ENCODE measurements at places on chromosomes 3 and 15.

GRCh38 chr15:40295877-40296560 lies 11.7 kb downstream of the PLCB2 start:
- DNase-seq, result no peak

- no peak for DNase-seq
Measured at GRCh38 chr3:89335693-89336092, 228.3 kb downstream of the EPHA3 start.

DNA sequence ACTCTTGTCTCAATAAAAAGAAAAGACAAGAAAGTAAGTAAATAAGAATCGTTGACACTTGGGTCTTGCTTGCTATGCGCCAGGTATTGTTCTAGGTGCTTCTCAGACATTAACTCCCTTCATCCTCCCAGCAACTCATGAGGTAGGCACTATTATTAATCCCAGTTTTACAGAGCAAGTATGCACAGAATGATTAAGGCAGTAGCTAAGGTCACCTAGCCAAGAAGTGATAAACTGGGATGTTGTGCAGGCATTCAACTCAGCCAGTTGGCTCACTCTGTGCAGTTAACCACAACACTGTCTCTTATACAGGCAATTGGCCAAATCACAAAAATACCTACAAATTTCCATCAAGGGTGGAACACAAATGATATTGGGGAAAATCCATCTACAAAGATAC lies 1.7 kb upstream of the C3orf33 start:
- no peak for DNase-seq

DNA sequence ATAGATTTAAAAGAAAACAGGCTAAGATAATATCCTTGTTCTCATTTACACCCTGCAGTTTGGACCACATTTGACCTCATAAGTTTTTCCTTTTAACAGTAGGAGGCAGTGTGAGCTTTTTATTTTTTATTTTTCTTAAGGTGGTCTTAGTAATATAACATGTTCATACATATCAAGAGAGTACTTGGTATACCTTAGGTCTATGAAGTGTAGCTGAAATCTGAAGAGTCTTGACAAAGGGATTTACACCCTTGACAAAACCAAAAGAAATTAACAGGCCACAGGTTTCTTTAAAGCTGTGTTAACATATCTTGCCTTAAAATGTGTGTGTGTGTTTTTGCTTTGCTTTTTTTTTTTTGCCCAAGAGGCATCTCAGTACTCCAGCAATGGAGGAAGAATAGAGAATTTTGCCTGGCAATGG lies 3.2 kb downstream of the RAP2B start:
- no peak for DNase-seq

- DNase-seq, result no peak
Measured at GRCh38 chr15:66936861-66937582, 128.4 kb upstream of the SMAD3 start.

DNA sequence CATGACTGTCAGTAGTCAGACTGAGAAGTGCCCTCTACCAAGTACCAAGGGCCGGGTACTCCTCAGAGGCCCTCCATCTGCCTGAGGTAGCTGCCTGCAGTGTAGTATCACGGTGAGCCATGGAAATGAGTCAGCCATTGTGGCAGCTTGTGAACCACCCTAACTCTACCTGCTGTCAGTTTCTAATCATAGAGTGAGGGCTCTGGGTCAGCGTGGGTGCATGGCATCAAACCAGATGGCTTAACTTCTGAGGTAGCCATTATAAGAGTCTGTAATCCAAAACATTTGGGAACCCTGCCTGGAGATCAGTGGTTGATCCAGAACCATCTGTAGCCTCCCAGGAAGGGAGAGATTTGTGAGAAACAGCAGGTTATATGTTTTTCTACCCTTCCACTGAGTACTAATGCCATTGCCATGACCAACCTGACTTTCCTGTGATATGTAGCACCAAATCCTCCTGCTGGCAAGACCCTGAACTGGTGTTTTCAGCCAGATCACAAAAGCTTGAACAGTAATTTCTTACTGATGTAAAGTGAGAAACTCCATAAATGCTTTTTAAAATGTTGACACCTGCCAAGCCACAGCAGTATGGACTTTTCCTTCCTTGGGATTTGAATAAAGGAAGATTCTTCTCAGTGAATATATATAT lies 38.9 kb downstream of the ABHD2 start:
- no peak for DNase-seq

DNA sequence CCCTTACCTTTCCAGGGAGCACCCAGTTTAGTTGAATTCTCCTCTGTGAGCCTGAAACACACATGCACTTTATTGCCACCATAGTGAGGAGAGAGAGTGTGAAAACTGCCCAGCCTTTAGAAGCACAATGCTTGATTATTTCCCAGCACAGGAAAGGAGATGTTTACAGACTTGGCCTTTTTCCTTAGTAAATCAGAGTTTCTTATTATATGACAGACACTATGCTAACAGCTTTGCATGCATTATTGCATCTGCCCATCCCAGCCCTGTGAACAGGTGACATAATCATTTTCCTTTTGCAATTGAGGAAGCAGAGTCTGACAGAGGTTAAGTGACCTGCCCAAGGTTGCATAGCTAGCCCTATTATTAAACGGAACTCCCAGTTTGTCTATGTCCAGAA lies 36.5 kb downstream of the CAPN3 start:
- DNase-seq, result no peak

- no peak for DNase-seq
Measured at GRCh38 chr3:101995371-101996046, 146.2 kb downstream of the NFKBIZ start.

DNA sequence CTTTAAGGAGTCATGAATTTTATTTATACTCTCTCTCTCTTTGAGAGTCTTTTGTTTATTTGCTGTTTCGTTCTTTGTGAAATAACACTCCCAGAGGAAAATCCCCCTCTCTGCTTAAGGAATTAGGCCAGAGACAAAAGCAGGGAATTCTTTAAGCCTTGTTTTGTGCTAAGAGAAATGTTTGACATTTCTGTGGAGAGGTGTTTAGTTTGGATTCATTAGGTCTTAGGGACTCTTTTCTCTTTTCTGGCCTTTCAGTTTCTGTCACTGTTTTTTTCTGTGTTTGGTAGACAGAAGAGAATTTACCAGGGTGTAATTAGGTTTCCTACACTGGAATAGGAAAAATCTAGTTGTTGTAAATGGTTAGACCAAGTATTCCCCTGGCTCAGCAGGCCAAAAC lies 241.8 kb upstream of the NR2F2 start:
- no peak for DNase-seq

GRCh38 chr3:32961189-32961715 lies 9.8 kb downstream of the CCR4 start:
- DNase-seq, result peak; percentile 43

DNA sequence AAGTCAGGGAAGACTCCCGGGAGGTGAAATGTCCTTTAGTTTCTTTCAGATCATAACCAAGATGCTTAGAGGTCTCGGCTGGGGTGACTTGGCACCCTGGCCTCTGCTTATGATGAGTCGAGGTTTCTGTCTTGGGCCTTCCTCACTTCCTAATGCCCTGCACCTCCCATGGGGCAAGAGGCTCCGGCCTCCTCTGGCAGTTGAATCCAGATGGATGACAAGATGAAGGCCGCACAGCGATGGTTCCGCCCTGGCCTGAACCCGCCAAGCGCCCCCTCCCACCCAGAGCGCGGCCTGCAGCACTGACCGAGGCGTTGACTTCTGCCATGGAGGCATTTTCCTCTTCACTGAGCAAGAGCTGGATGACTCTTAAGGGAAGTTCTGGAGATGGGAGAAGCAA lies 31.3 kb downstream of the MUC20 start:
- no peak for DNase-seq

DNA sequence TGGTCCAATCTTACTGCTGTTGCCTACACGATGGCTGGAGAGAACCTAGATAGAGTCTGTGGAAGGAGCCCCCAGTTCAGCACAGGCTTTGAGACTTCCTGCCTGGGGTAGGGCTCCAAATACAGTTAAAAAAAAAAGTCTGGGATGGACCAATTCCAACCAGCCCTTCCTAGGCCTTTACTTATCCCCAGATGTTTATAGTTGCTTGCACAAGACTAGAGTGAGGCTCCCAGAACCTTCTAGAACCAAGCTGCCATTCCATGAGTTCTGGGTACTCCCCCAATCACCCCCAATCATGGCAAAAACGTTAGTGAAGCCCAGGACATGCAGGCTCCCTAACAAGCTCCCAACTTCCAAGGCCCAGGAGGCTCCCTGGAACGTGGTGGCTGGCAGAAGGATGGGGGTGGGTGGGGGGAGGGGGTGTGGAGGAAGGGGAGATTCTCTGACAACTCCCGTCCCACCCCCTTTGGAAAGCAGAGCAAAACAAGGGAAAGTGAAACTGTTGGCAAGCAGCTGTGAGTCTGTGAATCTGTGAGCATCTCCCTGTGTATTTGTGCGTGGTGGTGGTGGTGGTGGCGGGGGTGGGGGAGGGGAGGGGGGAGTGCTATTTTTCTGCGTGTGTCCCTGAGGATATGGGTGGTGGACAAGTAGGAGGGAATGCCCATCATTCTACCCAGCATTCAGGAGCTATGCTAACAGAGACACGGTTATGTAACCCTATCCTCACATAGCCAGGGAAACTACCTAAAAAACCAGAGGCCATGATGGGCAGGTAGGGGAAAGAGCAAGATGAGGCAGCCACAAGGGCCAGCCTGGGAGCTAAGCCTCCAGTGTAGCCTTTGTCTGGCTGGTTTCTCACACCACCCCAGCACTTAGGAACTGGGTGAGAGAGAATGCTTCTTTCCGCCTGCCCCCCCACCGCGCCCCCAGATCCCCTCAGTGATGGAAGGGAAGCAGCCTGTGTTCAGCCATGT lies 2.0 kb downstream of the MST1R start:
- DNase-seq, result no peak

- DNase-seq, result no peak
Measured at GRCh38 chr3:141074529-141074928, 23.4 kb downstream of the SPSB4 start.

GRCh38 chr15:25879438-25879837 lies 16.3 kb upstream of the ATP10A start:
- DNase-seq, result no peak

DNA sequence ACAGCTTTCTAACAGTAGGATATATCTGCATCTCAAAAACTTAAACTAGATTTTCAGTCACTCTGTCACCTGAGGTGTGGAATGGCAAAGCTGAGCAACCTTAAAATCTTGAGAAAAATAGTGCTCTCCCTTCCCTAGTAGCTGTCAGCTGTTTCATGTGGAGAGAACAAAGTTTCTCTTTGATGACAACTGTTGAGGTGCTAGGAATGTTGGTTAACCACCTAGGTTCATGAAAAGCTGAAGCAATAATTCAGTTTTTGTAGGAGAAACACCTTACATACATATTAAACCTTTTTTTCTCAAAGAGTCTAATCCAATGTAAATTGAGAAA lies 40.8 kb downstream of the TCF12 start:
- no peak for DNase-seq

DNA sequence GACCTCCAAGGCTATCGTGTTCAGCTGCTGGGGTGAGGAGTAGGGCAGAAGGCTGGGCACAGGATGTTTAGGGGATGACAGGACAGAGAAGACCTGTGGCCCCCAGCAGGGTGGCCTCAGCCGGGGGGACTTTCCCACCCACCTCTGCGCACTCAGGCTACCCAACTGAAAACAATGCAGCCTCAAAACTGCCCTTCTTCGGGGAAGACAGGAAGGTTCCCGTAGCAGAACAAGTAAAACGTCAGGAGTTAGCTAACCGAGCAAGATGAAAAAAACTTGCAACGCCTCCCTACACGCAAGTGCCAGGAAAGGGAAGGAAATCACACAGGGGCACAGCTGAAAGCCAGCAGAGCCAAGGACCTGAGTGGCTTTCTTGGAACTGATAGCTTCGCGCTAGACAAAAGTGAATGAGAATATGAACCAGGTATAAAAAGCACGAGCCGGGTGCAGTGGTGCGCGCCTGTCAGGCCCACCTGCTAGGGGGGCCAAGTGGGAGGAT lies 38.4 kb upstream of the FURIN start:
- DNase-seq, result peak; percentile 87

DNA sequence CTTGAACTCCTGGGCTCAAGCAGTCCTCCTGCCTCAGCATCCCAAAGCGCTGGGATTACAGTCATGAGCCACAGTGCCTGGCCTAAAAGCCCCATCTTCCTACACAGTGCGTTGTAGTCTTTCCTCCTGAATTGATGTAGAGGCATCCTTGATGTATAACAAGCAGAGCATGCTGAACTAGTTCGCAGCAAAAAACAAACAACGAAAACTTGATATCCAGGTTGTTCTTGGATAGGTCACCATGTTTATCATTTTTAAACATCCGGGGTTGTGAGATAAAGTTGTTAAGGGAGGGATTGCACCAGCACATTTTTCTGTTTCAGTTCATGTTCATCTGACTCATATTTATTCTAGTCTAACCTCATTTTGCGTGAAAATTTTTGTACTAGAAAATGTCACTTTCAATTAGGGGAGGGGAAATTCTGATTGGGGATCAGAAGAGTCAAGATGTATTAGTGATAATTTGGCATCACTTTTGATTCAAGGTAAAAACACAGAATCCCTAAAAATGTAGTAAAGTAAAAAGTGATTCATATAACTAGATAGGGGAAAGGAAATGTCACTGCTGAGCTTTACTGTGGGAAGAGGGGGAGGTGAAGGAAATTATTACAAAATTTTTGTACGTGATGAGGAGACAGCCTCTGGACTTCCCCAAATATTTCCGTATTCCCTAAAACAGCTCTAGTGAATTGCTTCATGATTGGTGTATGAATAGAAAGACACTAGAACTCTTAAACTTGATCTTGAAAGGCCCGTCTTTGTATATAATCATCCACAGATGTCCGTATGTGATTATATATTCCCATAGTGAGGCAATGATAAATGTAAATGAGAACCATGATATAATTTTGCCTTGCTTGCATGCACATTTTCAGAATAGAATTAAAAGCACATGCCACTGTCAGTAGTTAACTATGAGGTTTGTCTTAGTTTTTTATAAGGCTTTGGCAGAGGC lies 22.9 kb downstream of the RAB8B start:
- peak; percentile 30 for DNase-seq

DNA sequence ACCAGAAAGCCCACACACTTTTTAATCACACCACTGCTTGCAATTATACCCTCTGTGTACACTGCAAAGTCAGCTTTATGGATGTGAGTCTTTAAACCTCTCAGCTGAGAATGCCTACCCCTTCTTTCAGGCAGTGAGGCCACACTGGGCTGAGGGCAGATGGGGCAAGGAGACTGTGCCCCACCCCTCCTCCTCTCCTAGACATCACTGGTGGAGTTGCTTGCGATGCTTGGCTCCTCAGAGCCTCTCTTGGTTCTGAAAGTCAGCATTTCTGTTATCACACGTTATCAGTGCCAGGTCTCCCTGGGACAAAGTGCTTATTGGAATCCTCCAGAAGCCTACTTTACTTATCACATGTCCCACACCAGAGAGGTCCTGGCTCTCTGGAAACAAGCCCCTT lies 128.2 kb downstream of the ZNF621 start:
- no peak for DNase-seq

- DNase-seq, result no peak
Measured at GRCh38 chr15:66939451-66940023, 125.9 kb upstream of the SMAD3 start.

- no peak for DNase-seq
Measured at GRCh38 chr15:50053055-50053856, 65.8 kb downstream of the ATP8B4 start.
